Endodermal cell (in vitro differentiated cells): ENCODE measurements at places on chromosomes 12 and 14.

DNA sequence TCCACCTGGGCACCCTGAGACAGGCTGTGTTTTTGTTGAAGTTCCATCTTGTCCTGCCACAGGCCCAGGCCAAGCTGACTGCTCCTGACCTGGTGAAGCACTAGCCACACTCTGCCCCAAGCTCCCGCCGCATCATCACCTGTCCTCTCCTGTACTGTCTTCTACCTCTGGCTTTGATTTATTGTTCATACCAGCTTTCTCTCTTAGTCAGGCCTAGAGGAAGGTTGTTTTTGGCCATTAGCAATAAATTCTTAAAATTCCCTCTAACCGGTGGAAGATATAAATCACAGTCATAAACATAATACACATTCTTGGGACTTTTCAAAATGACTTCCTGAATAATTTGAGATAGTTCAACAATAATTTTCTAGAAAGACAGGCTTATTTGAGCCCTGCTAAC, 169.4 kb downstream of the DAD1 start:
- DNase-seq: no peak

GRCh38 chr12:13428538-13429265, 232.2 kb downstream of the EMP1 start:
- no peak for DNase-seq

- no peak for DNase-seq
These were observed 87.1 kb downstream of the ARID2 start for GRCh38 chr12:45816652-45817051.

GRCh38 chr14:90300611-90301047, 31.1 kb downstream of the NRDE2 start:
- no peak for DNase-seq

DNA sequence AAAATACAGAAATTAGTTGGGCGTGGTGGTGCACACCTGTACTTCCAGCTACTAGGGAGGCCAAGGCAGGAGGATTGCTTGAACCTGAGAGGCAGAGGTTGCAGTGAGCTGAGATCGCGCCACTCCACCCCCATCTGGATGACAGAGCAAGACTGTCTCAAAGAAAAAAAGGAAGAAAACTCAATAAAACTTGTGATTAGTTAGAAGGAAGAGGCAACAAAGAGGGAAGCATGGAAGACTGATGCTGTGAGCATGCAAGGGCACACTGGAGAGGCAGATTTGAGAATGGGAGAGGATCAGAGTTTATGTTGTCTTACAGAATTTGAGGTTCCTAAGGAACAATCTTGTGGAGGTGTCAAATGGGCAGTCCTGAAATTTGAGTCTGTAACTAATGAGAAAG, 2.8 kb upstream of the ZC2HC1C start:
- no peak for DNase-seq

DNA sequence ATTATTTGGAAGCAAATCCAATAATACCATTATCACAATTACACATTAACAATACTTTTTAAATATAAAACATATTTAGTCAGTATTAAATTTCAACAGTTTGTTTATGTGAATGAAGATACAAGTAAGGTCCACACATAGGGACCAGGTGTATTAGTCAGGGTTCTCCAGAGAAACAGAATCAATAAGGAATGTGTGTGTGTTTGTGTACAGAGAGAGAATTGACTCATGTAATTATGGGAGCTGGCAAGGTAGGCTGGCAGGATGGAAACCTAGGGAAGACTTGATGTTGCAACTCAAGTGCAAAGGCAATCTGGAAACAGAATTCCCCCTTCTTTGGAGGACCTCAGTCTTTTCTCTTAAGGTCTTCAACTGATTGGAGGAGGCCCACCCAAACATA, 123.2 kb upstream of the OTX2 start:
- DNase-seq: no peak

DNA sequence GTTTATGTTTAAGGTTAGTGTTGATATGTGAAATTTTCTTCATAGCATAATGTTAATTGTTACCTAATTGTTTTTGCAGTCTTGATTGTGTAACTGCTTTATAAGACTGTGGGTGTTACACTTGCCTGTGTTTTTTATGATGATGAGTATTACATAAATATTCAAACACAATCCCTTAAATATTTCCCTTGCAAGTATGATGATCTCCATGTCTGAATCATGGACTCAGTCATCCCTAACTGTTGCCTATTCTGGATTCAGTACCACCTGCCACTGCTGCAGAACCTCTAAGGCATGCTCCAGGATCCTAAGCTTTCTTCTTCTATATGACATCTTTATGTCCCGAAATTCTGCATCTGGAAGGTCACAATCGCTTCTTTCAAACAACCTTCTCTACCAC, 246.3 kb upstream of the CLEC14A start:
- no peak for DNase-seq

DNA sequence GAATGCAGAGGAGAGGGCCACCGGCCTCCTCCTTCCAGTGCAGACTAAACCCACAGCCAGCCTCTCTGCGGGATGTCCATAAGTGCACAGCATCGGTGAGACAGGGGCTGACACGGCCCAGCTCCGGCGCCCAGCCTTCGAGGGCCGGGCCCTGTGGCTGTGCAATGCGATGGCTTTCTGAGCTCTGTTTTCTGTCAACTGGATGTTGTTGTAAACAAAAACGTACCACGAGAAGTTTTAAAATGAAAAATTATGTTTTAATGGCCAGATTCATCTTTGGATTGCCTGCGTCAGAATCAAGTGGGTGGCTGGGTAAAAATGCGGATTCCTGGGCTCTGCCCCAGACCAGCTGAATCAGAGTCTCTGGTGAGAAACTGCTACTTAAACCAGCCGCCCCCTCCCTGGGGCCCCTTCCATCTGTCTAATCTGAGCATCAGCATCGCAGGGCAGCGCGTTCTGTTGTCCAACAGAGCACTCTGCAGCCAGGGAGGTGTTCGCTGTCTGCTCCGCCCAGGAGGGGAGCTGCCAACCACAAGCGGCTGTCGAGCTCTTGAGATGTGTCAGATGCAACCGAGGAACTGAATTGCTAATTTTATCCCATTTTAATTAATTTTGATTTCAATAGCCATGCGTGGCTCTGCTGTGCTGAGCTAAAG, 133.4 kb downstream of the RFLNA start:
- no peak for DNase-seq

DNA sequence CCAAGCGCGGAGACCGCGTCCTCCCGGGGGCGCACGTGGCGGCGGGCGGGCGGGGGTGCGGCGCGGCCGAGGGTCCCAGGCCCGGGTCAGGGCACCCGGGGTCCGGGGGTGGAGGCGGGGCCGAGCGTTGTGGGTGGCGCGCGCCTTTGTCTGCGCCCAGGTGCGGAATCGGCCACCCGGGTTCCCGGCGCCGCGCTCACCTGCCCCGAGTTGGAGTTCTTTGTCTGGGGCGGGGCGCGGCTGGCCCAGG, 50.1 kb downstream of the LRCOL1 start:
- peak; percentile 85 for DNase-seq

DNA sequence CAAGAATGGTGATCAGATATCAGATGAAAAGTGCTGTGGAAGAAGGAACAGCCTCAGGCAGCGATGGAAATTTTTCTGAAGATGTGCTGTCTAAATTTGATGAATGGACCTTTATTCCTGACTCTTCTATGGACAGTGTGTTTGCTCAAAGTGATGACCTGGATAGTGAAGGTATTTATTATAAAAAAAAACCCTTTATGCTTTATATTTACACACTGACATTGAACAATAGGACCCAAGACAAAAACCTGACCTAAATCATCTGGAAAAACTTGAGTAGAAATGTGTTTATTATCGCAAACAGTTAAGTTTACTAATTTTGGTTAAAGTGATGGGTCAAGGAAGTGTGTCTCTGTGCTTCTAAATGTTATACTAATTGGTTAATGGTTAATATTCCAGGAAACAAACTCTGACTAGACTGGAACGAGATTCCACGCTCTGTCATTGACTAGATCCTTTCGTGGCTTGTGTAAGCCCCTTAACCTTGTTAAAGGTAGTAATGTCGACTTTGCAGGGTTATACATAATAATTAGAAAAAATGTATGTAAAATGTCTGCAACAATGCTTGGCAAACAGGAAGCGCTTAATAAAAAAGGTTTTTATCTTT, 62.7 kb downstream of the LRRK2 start:
- no peak for DNase-seq

- peak; percentile 51 for DNase-seq
These were observed at the start of gene STAC3 for GRCh38 chr12:57250956-57251355. Gene STAC3 (minus strand): TSS chr12:57251187. CDS start chr12:57249636, 1,551 bp downstream.

GRCh38 chr14:102799684-102800562, 22.7 kb downstream of the TRAF3 start:
- DNase-seq: no peak

DNA sequence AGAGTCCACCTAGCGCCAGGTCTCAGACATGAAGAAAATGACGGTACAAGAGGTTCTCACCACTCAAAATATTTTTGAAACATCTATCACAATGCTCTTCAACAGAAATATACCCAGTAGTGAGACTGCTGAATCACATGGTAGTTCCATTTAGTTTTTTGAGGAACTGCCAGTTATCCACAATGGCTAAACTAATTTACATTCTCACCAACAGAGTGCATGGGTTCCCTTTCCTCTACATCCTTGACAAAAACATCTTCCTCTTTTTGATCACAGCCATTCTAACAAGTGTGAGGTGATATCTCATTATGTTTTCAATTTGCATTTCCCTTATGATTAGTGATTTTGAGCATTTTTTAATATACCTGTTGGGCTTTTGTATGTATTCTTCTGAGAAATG, 5.7 kb upstream of the GPR65 start:
- no peak for DNase-seq

DNA sequence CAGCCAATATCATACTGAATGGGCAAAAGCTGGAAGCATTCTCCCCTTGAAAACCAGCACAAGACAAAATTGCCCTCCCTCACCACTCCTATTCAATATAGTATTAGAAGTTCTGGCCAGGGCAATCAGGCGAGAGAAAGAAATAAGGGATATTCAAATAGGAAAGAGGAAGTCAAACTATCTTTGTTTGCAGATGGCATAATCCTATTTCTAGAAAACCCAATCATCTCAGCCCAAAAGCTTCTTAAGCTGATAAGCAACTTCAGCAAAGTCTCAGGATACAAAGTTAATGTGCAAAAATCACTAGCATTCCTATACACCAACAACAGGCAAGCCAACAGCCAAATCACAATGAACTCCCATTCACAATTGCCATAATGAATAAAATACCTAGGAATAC, 21.0 kb upstream of the ANP32D start:
- DNase-seq: no peak

GRCh38 chr14:101773378-101773777, 11.9 kb downstream of the PPP2R5C start:
- DNase-seq: no peak

GRCh38 chr14:55221186-55221585, 29.8 kb upstream of the DLGAP5 start:
- no peak for DNase-seq

DNA sequence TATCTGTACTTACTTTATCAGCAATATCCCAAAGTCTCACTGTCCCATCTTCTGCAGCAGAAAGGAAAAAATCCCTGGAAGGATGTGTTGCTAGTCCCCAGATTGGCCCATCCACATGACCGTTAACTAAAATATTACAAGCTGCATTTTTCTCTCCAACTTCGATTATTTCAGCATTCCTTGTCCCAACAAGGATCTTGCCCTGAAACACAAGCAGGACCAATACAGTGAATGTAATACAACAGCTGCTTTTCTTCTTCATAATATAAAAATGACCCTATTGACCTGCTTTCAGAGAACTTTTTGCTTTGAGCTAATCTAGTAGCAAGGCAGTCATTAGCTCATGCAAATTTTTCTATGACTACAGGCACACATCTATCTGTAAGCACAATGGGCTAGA, 58.3 kb downstream of the ZC3H14 start:
- DNase-seq: no peak

DNA sequence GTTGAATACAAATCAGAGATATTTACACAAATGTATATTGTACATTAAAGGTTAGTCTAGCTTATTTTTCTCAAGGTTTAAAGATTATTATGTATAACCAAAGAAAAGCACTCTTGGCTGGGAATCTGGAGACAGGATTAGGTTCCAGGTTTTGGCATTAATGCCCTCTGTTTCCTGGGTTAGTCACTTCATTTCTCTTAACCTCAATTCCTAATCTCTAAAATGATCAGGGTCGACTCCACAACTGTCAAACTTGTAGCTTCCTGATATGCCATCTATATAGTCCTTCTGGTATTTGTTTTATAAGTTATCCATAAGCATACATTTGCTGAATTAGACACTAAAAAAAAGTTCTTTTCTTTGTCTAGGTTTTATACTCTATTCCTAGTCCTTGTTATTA, 2.6 kb downstream of the ITPR2 start:
- no peak for DNase-seq

DNA sequence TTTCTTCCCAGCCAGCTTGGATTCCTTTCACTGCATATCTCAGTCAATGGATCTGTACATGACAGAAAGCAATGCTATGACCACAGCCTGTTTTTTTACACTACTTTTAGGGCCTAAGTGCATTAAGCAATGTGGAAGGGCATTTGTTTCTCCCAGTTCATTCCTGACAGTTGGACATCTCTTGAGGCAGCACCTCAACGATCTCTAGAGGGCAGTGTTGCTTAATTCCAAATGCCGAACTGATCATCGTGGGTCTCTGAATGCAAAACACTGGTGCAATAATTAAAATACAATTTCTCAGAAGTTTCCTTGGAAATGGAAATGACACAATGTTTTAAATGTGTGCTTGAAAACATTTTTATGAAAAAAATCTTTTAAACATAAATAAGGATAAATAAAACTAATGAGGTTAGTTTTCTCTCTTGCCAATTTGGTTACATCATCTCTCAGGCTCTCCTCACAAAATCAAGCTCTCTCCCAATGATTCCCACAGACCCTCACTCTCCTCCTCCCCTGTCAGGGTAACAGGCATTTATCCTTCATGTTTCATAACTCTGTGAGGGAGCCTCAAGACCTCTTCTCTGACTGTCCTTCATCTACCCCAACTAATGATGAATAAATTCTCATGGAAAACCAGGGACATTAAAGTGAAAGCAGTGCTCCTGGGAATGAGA, 192.4 kb upstream of the SLC16A7 start:
- peak; percentile 85 for DNase-seq

GRCh38 chr12:52727037-52727436, 23.7 kb upstream of the KRT77 start:
- DNase-seq: no peak

- peak; percentile 99 for DNase-seq
These were observed 12.0 kb upstream of the BLTP3B start for GRCh38 chr12:100154474-100155247.

- no peak for DNase-seq
These were observed 926.6 kb downstream of the NRXN3 start for GRCh38 chr14:79096811-79097210.

- no peak for DNase-seq
These were observed 162.1 kb downstream of the TMTC2 start for GRCh38 chr12:82848845-82849244.

DNA sequence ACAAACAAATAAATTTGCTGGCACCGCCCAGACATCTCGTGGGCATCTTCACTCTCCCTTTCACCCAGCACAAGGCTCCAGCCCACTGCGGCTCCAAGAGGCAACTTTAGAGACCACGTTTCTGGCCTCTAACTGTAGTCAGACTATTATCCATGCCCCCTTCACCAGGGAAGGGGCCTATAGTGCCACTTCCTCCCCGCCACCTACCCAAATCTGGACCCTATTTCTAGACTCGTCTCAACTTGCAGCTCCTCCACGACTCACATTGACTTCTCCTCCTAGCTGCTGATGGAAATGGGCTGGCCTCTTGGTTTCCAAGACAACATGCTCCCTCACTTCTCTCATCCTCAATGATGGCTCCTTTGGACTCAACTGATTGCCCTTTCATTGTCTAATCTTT, 12.3 kb downstream of the KRT1 start:
- DNase-seq: no peak
